Stimulated activated CD8-positive, alpha-beta memory T cell treated with anti-CD3 and anti-CD28 coated beads, Interleukin-4, amount 100 ng/mL, for 4 hours (primary cell): ENCODE measurements at places on chromosomes 13 and 19.

DNA sequence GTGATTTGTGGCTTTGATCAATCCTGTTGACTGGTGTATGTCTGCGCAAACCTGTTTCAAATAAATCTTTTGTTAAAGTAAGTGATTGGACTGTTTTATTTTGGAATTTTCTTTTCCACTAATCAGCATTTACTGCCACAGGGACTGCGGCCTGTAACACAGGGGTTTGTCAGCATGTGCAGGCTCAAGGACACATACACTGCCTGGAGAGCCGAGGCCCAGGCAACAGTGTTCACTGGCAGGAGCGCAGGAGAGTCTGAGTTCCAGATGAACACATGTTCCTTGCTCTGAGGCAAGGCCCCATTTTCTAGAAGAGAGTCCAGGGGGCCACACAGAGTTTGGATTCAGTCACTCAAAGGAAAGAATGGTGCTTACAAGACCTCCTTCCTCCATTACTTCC, 26.0 kb downstream of the SHISA2 start:
- no peak for DNase-seq

DNA sequence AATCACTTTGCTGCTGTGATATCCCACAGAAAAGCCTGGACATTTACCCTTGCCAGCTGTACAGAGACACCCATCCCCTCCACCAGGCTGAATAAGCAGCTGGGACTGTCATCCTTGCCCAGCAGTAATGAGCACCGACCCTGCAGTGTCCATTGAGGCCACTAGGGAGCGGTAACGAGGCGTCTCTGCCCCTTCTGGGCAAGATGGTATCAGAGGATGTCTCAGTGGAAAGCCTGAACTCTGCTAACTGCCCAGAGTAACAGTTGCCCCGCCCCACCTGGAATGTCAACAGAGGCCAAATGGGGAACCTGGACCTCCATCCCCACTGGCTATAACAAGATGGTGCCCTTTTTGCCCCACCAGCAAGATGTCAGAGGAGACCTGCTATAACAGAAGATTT, 22.8 kb upstream of the CEACAM20 start:
- no peak for DNase-seq

GRCh38 chr13:48043789-48044503, 6.4 kb downstream of the NUDT15 start:
- no peak for DNase-seq

- DNase-seq: no peak
Observed at GRCh38 chr19:22545751-22546150, 88.4 kb upstream of the ZNF492 start.

DNA sequence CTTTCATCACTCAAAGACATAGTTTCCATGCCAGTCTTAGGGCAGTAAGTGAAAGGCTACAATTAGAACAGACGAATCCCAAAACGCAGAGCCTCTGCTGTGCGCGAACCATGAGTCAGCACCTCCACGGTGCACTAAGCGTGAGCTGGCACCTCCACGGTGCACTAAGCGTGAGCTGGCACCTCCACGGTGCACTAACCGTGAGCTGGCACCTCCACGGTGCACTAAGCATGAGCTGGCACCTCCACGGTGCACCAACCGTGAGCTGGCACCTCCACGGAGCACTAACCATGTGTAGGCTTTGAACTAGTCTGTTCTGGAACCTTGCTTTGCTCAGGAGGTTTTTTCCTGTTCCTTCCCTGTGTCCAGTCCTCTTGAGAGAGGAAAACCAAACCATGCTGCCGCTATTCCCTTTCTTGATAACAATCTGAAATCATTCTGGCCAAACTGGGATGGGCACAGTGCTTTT, 120.6 kb downstream of the IRS2 start:
- DNase-seq: no peak

DNA sequence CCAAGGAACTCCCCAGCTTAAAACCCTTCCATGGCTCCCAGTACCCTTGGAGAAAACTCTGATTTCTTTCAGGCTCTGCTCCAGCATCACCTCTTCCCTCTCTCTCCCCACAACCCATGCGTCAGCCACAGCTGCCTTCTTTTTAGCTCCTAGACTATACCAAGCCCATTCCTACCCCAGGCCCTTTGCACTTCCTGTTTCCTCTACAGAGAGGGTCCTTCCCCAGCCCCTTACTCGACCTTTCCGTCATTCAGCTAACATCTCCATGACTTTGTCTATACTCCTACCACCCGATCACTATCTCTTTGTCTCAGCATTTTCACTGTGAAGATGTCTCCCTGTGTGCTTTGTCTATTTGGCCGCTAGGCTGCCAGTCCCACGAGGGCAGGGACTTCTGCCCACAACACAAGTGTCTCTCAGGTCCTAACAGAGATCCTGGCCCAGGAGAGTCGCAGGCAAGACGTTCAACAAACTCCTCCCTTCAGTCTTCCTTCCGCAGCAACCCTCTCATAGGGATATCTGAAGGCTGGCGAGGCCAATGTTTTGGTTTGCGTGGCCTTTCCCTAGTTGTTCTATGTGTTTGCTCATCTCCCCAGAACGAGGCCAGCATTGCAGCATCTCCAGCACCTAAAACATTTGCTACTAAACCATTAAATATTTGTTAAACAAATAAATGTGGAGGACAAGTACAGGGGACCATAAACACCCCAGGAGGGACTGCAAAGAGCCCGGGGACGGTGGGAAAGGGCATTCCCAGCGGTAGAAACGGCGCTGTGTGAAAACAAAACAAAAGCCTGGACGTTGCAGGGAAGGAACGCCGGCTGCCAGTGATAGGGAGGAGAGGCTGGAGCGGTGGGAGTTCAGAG, 816 bp downstream of the CCNP start:
- DNase-seq: no peak

DNA sequence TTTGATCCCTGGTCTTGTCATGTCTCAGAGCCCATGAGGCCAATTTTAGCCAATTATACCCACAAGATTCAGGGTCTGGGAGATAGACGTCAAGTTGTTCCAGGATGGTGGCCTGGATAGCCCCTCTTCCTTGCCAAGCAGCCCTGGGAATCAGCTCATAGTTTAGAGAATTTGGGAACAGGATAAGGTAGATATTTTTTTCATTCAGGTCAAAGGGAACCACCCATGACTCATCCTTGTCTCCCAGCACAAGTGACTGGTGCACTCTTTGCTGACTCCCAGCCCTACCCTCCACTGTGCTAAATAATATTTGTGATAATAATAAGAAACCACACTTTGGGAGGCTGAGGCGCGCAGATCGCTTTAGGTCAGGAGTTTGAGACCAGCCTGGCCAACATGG, 17.1 kb upstream of the S1PR4 start:
- no peak for DNase-seq

DNA sequence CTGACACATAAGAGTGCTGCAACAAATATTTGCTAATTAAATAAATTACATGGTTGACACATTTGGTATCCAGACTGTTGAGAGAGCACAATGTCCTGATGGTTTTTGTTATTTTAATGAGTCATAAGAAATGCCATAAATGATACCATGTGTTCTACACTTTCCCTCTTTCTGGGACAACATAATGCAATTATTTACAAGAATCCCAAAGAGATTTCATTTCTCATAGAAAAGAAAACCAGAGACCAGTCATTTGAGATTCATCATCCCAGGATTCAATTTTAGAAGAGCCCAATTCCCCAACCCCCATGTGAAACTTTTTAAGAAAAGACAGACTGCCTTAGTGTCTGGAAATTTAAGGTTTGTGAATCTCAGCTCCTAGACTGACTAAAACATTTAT, 399.6 kb downstream of the DCT start:
- no peak for DNase-seq

DNA sequence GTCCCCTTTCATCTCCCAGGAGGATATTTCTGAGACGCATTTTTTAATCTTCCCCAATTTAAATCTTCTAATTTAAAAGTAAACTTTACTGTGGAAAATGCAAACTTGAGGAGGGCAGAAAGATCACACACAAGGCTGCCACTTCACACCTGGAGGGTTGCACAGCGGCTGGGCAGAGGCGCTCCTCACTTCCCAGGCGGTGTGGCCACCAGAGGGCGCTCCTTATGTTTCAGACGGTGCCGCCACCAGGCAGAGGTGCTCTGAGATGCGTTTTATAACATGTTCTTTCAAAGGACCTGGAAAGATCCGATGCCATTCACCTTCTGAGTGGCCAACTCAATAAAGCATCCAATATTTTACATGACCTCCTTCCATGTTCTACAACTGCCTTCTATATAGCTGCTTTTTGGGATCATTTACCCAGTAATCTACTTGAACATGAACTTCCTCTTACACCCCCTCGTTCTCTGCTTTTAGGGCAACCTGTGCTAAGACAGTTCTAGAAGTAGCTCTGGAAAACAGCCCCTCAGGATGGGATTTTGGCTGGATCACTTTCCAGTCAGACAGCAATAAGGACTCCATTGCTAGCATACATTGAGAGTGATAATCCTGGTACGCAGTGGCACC, 14.8 kb upstream of the MTUS2 start:
- DNase-seq: no peak

DNA sequence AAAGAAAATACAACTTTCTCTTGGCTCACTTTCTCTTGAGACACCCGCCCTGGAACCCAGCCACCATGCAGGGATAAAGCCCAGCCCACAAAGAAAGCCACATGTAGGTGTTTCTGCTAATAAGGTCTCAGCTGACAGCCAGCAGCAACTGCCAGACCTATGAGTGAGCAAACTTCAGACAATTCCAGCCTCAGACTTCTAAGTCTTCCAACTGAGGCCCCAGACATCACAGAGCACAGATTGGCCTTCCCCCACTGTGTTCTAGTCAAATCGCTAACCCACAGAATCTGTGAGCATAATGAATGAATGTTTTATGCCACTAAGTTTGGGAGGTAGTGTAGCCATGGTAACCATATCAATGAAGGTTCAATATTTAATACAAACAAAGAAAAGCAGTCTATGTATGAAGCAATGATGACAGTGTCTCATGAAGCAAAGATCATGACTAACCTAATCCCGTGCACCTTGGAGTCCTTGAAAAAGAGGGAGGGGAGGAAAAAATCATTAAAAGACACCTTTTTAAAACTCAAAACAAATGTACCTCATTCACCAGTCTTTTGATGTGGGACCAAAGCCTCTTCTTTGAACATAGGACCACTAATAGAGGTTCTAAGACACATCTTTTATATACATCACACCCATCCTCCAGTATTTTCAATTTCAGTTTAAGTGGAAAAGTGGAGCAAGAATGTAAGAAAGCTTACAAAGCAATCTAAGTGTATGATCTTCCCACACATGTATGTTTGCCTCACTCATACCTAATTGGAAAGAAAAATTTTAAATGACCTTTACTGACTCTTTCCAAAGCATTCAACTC, 6.2 kb downstream of the MRPS31 start:
- no peak for DNase-seq

DNA sequence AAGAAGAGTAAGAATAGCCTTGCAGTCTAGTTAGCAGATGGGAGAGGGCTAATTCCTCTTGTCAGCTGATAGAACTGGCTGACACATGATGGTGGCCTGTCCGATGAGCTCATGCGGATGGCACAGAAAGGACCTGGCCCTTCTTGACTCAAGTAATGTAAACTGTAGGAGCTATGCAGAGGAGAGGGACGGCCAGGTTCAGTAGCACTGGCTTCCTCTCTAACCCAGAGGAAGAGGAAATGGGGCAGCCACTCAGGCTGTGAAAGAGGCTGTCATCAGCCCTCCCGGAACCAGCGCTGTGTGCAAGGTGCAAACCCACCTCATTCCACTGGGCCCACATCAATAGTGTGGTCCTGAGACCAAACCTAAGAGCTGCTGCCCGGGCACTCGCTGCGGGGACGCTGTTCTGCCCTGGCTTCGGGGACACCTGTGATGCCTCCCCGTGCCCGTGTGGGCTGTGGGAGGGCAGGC, 30.8 kb upstream of the USE1 start:
- peak; percentile 32 for DNase-seq

- DNase-seq: no peak
Observed at GRCh38 chr19:33621811-33622504, at the start of gene CHST8. Gene CHST8 (plus strand): TSS chr19:33621953. CDS start chr19:33689262, 67,309 bp downstream.

GRCh38 chr13:111183959-111184358, 68.8 kb downstream of the ARHGEF7 start:
- no peak for DNase-seq

GRCh38 chr13:90721937-90722336, 625.5 kb upstream of the MIR17HG start:
- no peak for DNase-seq

DNA sequence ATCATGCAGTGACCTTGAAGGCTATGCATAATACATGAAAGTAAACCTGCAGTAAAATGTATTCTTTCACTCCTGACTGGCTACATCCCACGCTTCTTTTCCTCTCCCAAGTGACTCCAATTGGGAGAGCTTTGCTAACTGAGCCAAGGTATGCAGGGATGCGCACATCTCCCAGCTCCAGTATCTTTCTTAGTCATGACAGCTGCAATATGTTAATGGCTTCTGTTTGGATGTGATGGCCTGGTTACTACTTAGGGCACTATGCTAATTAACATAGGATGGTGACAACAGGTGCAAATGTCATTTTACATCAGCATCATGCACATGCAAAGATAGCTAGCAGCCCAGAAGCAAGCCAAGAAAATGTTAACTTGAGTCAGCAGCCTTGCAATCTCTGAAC, 134.7 kb downstream of the POU4F1 start:
- no peak for DNase-seq

DNA sequence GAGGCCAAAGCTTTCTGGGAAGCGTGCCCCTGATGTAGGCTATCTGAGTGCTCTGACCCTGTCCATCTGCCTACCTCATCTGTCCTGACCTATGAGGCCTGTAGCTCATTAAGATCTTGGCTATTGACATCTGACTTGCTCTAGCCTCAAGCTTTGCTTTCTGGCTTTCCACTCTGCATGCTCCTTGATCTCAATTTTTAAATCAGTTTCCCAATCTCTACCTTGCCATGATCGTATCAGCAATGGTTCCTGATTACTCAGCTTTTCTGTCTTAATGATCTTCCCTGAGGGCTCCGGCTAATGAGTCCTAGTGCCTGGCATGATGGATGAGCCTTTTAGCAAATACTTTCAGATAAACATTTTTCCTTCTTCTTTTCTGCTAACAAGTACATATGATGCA, 262.0 kb downstream of the NDFIP2 start:
- DNase-seq: no peak

- no peak for DNase-seq
Observed at GRCh38 chr13:51234676-51235075, 12.5 kb downstream of the FAM124A start.

- DNase-seq: peak; percentile 35
Observed at GRCh38 chr19:15551293-15552004, 43.1 kb downstream of the CYP4F22 start.
